ENCODE measurements at places on chromosomes 6 and 20. TPM values are rescaled to one million over a fixed set of nuclear protein-coding genes. Genes with fewer than 3 reads are reported as not detected.

The SCRT2 gene
- not detected for total RNA-seq

The GTSF1L gene
- not detected for total RNA-seq

The MRAP2 gene
- total RNA-seq, result not detected

The HLA-DPB1 gene
- 256 TPM for total RNA-seq

The GLP1R gene
- 0.17 TPM for total RNA-seq

The SLA2 gene
- 0.19 TPM for total RNA-seq
